Thoracic aorta (tissue), 2 donors: ENCODE measurements at places on chromosomes 3 and 15.

- no peak for DNase-seq
Observed at GRCh38 chr15:38714309-38715072, 149.9 kb upstream of the RASGRP1 start.

DNA sequence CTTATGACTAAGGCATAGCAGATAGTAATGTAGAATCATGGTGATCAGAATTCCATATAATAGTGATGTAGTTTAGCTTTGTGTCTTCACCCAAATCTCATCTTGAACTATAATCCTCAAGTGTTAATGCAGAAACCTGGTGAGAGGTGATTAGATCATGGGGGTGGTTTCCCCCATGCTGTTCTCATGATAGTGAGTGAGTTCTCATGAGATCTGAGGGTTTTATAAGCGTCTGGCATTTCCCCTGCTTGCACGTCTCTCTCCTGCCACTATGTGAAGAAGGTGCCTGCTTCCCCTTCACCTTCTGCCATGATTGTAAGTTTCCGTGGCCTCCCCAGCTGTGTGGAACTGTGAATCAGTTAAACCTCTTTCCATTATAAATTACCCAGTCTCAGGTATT lies 138.7 kb upstream of the CBLB start:
- no peak for DNase-seq

- no peak for DNase-seq
Observed at GRCh38 chr15:33293713-33294334, 16.9 kb upstream of the RYR3 start.

GRCh38 chr15:92079047-92079446 lies 225.5 kb downstream of the SLCO3A1 start:
- DNase-seq, result no peak

- DNase-seq, result no peak
Observed at GRCh38 chr3:45666757-45667431, 22.3 kb upstream of the SACM1L start.

- no peak for DNase-seq
Observed at GRCh38 chr3:3110299-3110630, at the start of gene IL5RA. TSS of gene IL5RA (minus strand) at chr3:3110374. CDS start at chr3:3104984, 5,390 bp downstream.

GRCh38 chr15:69498987-69499386 lies 46.4 kb downstream of the RPLP1 start:
- no peak for DNase-seq

DNA sequence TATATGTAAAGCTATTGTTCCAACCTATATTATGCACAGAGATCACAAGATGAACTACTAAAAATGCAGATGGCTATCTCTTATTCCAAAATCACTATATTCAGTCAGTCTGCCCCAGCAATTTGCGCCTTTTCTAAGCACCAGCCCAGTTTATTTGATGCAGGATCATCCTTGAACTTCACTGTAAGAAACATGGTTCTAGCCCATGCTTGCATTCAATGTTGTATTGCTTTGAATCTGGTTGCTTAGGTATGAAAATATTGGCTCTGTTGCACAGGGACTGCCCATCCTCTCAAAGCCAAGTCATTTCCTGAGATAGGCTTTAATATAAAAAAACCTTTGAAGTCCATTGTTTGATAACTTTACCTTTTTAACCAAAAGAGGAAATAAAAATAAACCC lies 170.5 kb upstream of the LRIG1 start:
- no peak for DNase-seq

GRCh38 chr3:141109751-141110150 lies 58.6 kb downstream of the SPSB4 start:
- no peak for DNase-seq

- no peak for DNase-seq
Observed at GRCh38 chr3:63364910-63365309, 86.8 kb downstream of the SYNPR start.
